ENCODE measurements at places on chromosomes 3 and 15.

DNA sequence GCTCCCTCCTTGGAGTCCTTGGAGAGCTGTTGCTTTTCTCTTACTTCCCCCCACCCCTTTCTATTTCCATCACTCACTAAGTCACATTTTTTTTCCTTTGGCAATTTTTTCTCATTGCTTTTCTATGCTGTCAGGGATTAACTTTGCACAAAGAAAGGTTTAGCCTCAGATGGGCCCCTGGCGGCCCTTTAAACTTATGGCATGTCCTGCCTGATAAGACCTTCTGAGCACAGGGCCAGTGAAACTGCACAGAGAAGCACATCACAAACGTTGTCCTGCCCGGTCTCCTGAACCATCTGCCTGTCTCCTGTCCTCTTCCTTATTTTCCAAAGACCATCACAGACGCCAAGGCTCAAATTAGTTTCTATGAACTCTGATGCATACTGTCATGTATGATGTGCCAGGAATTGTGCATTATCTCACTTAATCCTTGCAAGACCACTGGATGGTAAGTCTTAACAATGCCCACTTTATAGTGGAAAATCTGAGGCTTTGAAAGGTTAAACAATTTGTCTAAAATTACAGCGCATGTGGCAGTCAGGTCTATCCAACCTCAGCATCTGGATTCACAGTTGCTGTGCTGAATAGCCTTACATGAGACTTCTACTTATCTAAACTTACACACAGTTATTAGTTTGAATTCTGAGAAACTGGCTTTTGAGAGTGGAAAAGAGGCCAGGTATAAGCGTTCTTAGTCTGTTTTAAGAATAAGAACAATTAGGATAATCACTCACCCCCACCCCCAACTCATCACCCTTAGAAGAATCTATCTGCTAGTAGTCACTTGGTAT is 648.1 kb downstream of the NTRK3 start:
- no peak for DNase-seq

- DNase-seq = no peak
Measured at GRCh38 chr3:48748754-48749153, 31.7 kb upstream of the IP6K2 start.

DNA sequence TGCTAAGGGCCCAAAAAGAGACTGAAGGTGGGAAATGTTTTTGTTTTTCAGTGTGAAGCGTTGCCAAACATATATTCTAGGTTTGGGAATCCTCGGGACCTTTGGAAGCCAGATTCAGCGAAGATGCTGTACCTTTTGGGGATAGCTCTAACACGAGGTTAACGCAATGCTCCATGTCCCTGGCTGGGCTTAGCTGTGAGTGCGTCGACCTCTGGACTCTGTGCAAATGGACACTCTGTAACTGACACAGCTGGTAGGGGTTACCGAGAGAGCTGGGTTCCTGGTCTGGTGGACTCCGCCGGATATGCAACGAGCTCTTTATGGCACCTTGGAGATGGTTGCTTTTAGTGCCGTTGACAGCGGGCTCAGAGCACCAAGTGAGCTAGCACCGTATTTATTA is 724 bp upstream of the SH3GL3 start:
- no peak for DNase-seq

- no peak for DNase-seq
Measured at GRCh38 chr15:76961268-76962011, 29.9 kb downstream of the RCN2 start.

- DNase-seq = no peak
Measured at GRCh38 chr15:75887178-75887577, 16.5 kb upstream of the FBXO22 start.

DNA sequence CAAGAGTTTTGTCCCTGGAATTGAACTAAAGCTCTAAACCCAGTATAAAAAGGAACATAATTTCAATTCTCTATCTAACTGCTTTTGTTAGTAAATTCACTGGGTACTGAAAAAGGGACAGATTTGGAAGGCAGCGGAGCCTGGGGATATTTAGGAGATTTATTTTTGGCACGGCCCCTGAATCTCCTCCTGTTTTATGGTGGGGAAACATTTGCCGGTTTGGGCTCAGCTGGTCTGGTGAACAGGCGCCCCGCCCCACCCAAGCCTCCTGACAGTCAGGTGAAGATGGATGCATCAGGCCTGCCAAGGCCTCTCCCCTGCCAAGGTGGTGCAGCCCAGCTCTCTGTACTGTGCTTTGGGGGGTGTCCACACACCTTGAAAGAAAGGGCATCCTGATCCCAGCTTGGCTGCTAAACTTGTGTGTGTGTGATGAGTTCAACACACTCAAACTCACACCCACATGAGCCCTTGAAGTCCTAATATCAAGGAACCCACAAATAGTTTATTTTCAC is 46.3 kb downstream of the EBLN2 start:
- no peak for DNase-seq

GRCh38 chr3:23601091-23601822 is 204.5 kb upstream of the UBE2E1 start:
- peak; percentile 34 for DNase-seq

DNA sequence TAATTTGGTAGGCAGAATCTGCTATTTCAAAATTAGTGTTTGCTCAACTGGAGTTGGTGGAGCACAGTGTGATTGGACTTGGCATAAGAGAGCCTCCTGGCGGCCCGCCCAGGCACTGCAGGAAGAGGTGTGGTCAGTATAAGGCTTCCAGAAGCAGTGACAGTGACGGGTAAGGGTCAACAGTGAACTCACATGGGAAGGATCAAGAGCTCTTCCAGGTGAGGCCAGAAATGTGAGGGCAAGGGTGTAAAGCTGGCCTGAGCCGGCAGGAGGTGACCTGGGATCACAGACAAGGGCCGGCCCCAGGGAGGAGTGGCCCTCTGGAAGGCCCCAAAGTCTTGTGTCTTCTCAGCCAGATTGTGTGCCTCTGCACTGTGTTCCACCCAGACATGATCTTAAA is 93.2 kb upstream of the RNF7 start:
- DNase-seq = peak; percentile 53

DNA sequence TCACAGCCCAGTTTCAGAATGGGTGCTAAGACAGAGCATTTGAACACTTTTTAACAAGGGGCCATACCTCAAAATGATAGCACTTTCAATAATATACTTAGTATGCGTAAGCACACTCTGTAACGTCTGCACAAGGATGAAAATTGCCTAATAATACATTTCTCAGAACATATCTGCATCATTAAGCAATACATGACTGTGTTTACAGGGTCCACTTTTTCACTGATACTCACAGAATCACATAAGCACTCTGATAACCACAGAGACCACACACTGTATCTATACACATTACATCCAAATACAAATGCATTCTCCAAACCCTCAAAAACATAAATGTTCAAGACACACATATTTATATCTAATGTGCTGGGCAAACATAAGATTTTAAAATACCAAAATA is 79.8 kb downstream of the NR1I2 start:
- DNase-seq = no peak

DNA sequence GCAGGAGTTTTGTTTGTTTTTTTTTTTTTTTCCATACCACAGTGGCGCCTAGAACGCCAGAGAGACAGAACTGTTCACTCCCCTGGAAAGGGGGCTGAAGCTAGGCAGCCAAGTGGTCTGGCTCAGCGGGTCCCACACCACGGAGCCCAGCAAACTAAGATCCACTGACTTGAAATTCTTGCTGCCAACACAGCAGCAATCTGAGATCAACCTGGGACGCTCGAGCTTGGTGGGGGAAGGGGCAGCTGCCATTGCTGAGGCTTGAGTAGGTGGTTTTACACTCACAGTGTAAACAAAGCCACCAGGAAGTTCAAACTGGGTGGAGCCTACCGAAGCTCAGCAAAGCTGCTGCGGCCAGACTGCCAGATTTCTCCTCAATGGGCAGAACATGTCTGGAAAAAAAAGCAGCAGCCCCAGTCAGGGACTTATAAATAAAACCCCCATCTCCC is 29.8 kb downstream of the SPICE1 start:
- no peak for DNase-seq

DNA sequence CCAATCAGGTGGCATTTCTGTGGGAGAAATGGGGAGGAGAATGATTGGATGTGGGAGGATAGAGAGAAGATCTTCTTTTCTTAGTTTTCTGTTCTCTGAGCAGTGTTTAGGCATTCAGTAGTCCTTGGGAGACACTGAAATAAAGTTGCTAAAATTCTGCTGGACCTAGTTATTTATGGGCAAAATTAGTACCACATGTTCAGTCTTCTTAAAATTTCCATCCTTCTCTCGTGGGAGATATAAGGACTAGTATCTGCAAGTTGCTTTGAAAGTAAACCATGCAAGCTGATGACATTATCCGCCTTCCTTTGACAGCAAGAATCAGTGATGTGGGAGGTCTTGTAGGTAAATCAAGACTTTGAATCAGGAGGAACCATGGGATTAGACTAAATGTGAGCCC is 19.9 kb upstream of the CHST2 start:
- DNase-seq = no peak

DNA sequence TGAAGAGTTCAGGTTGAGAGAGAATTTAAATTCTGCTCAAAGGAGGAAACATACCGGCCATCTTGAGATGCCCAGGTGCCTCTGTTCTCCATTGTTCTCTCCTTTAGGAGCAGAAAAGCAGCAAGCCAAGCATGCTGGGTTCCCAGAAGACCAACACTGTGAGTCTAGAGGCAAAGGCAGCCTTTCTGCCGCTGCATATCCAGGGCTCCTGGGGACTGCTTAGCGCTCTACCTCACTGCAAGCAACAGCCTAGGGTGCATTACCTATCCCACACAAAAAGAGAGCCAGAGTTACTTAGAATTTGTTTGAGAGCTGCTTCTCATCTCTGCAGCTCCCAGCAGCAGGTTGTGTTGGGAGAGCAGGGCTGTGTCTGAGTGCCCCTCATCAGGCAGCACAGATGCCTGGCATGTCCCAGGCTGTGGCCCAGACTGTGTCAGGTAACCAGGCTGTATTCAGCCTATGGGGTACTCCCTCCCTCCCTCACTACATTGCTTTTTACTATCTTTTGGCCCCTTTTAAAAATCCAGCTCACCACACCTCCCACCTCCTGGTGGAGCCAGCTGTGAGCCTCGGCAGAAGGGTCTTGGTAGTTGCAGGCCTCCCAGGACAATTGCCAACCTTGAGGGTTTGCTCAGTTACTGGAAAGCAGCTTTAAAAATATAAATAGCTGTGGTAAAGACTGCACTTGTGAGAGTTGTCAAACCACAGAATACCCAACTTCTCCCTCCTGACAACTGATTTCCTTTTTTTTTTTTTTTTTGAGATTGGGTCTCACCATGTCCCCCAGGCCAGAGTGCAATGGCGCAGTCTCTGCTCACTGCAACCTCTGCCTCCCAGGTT is 30.2 kb downstream of the BCL2L10 start:
- DNase-seq = peak; percentile 48

GRCh38 chr15:92184679-92185230 is 208.9 kb upstream of the ST8SIA2 start:
- DNase-seq = no peak

DNA sequence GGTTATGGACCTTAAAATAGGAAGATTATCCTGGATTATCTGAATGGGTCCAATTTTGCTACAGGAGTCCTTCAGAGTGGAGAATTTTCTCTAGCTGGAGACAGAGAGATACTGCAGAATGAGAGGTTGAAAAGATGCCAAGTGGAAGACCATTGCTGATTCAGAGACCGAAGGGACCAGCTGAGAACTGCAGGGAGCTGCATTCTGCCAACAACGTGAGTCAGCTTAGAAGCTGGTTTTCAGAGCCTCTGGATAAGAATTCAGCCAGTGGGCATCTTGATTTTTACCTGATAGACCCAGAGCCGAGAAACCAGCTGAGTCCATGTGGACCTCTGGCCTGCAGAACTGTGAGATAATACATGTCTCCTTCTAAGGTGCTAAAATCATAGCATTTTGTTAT is 234.0 kb downstream of the NR2F2 start:
- no peak for DNase-seq

GRCh38 chr3:25151903-25152295 is 276.2 kb upstream of the RARB start:
- DNase-seq = no peak
